ENCODE measurements at places on chromosomes 2 and 18.
A peak's percentile ranks its signal among the peaks of the same experiment; 100 is the strongest.

- no peak for DNase-seq
Measured at GRCh38 chr2:8144785-8145184, 537.1 kb upstream of the ID2 start.

DNA sequence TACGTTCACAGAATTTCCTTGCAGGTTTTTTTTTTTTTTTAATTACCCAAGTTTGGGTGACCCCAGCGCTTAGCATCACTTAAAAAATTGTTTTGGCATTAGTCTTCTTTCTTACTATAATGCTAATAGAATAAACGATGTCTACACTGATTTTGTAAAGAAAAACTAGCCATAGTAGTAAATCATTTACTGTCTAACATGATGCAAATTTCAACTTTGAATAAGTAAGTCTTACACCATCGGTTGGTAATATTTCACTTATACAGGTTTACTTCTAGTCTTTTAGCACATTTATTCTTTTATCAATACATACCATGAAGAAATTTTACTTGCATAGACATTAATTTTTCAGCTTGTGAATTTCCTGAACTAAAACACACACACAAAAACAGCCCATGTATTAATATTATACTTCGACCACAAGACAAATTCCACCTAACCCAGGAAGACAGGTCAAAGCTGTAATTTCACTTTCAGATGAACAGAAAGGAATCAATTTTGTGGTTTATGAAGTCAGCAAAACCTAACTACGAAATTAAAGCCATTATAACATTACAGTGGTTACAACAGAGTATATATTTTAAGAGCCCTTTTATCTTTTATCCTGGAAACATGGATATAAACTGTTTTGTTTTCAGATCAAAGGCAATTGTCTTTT is 1.9 kb downstream of the YES1 start:
- DNase-seq: no peak

DNA sequence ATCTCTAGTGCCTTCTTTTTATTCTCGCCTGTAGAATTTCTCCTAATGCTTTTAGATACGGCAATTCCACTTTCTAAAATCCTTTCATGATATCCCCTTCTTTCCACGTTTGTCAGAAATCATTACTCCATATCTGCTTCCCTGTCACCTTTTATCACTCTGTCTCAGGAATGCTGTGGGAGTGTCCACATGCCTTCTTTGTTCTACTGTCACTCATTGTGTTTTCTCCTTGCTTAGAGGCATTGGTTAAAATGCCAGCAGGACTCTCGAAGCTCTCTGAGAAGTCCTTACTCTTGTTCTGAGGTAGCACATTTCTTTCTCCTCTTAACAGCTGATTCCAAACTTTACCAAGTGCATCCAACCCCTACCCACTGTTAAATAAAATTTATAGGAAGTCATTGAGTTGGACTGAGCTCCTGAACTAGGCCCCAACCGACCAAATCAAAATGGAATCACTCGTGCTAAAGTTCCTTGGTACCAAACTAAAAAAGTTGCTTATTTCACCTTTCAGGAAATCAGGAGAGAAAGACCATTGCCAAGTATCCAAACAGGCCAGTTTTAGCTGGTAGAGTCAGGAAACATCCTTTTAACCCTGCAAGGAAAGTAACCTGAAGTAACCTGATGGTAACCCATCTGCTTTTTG is 10.6 kb upstream of the GALNT5 start:
- DNase-seq: peak; percentile 94

DNA sequence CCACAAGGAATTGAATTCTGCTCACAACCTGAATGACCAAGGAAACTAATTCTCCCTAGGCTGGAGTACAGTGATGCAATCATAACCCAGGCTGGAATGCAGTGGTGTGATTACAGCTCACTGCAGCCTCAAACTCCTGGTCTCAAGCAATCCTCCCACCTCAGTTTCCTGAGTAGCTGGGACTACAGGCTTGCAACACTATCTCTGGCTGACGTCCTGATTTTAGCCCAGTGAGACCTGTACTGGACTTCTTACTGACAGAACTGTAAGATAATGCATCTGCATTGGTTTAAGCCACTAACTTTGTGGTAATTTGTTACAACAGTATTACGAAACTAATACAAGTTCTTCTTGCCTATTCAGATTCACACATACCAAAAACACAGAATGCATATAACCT is 9.5 kb upstream of the KDSR start:
- DNase-seq: no peak

DNA sequence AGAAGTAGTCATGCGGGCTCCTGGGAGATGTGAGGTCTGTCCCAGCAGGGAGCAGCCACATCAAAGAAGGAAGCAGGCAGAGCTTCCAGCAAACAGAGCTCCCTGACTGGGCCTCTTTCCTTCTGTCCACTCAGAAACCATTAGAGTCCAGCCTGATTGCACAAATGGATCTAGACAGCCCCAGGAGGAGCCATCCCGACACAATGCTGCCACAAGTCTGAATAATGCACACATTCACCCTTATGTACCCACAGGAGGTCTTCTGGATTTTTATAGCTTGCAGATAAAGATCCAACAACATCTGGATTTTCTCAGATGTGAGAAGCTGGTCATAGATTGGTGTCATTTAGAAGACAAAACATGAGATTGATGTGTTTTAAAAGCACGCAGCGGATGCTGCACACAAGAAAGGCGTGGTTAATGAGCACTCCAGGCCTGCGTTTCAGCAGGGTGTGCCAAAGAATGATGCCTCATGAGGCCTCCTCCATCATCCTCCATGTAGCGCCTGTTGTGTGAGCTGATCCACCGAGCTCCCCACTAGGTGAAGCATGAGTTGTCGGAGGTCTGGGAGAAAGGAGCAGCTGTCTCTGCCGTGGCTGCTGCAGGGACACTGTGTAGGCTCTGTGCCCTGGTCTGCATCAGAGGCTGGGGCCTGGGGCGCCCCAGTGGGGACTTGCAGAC is 60.6 kb downstream of the MTCL1 start:
- DNase-seq: no peak

GRCh38 chr2:122027510-122028217 is 272.2 kb downstream of the TSN start:
- no peak for DNase-seq

GRCh38 chr18:65568866-65569265 is 181.9 kb upstream of the CDH7 start:
- DNase-seq: no peak

GRCh38 chr2:32711219-32711618 is 83.4 kb downstream of the TTC27 start:
- DNase-seq: no peak

GRCh38 chr18:76414936-76415621 is 80.0 kb downstream of the ZNF516 start:
- DNase-seq: no peak

DNA sequence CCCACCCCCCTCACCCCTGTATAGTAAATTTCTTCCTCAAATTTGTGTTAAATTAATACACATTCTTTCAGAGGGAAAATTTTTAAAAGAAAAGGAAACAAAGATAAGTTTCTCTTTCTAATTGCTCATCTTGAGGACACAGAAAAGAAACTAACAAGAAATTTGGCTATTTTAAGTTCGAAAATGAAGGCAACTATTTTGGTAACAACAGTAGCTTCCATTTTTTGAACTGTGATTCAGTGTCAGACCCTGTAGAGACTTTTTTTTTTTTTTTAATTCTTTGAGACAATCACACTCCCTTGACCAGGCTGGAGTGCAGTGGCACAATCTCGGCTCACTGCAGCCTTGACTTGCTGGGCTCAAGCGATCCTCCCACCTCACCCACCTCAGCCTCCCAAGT is 194.9 kb downstream of the SS18 start:
- DNase-seq: no peak

- DNase-seq: no peak
Measured at GRCh38 chr2:219327719-219328118, 4.8 kb downstream of the RESP18 start.

GRCh38 chr2:74763962-74764428 is 69.9 kb upstream of the HK2 start:
- DNase-seq: no peak

DNA sequence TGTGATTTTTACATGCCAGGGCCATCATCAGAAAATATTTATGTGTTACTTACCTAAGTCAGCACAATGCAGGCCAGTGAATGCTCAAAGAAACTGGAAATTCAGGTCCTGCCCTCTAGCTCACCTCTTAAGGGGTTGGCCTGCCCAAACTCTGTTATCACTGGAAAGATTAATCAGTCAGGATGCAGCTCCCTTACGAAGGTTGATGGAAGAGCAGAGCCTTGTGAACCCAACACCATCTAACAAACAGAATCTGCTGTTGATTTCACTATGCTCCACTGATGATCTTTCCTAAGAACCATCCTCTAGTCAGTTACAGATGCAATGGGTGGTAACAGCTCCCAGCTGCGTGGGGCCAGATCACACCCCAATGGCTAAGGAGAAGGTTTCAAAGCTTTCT is 38.2 kb downstream of the SOX11 start:
- no peak for DNase-seq

DNA sequence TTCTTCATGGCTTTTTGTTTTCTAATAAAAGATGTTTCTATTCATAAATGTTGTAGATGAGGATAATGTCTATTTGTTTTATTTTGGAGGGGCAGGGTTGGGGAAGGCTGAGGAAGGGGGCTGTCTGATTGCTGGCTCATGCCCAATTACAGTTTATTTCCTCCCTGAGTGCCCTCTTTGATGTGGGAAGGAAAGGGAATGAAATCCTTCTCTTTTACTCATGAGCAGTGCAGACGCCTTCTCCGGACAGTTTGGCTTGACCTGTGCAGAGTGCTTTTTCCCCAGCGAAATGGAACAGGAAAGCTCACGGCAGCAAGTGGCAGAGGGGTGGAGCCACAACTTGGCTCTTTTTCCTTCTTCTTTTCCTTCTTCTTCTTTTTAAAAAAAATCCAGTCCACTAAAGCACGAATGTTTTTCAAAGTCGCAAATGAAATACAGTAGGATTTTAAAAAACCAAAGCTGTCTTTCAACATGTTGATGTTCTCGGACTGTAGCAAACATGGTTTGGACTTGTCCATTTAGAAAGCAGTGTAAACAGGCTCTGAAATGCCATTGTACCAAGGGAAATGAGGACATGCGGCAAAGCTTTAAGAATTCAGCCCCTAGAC is 34.5 kb downstream of the RAB31 start:
- DNase-seq: no peak

DNA sequence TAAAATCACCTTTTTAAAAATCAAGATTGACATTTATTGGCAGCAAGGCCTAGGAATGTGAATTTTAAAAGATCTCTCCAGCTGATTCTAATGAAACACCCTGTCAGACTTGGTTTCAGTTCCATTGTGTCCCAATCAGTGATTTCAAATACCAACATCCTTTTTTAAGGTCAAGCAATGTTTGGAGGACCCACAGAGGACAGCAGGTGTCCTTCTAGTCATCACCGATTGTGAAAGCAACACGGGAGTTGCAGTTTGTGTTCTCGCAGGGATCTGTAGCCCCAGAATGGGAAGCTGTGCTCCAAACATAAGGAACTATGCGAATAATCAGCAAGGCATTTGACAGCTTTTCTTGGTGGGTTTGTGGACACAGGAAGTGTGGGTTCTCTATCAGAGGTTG is 4.5 kb upstream of the KIDINS220 start:
- no peak for DNase-seq

DNA sequence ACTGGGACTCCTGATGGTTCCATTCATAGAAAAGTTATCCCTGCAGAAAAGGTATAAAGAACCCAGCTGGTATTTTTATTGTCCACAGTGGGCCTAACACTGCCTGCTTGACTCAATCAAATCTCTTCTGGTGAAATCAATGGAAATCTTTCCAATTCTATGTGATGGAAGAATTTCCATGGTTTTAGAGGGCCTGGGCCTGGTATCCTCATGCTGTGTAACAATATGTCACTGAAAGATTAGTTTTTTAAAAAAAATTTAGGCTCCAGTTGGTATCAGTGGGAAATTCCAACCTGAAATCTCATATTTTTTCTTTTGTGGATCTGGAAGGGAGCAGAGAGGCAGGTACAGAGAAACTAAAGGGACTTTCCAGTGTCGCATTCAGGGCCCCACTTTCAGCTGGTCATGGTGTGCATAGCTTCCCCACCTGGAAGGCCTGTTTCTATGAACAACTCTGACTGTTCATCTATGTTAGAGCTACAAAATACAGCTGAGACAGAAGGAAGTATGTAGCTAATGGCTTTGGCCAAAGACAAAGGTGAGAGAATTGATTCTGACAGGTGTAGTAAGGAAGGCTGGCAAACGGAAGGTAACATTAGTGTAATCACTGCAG is 20.9 kb downstream of the NEB start:
- no peak for DNase-seq

GRCh38 chr2:160970052-160970965 is 189.9 kb upstream of the TANK start:
- DNase-seq: peak; percentile 94

GRCh38 chr2:25572638-25573037 is 100.7 kb downstream of the DTNB start:
- no peak for DNase-seq

DNA sequence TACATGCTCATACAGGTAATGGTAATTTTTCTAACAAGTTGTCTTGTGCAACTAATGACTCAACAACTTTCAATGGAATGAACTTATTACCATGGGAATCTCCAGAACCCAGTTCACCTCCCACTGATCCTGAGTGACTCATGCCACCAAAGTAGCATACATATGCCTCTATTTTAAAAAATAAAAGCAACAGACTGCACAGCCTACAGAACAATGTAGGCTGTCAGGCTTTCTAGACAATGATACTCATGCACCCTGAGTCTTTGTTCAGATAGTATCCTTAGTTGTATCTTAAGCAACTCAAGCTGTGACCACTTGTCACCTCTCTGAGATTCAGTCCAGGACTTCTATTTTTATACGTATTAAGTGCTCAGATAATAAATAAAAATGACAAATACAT is 531.0 kb upstream of the SETBP1 start:
- DNase-seq: no peak

GRCh38 chr18:42530276-42530675 is 575.2 kb downstream of the PIK3C3 start:
- DNase-seq: no peak

GRCh38 chr2:230924470-230925341 is at the start of gene GPR55:
GPR55 (minus strand) TSS chr2:230925242; CDS start chr2:230910962, 14,280 bp downstream.
- DNase-seq: peak; percentile 50

GRCh38 chr2:174768557-174768956 is 4.3 kb upstream of the CHRNA1 start:
- no peak for DNase-seq

- no peak for DNase-seq
Measured at GRCh38 chr2:234395891-234396420, 100.9 kb downstream of the ARL4C start.

GRCh38 chr2:151562398-151562797 is 152.7 kb downstream of the RIF1 start:
- DNase-seq: no peak

- peak; percentile 62 for DNase-seq
Measured at GRCh38 chr2:6992794-6993228, 75.6 kb downstream of the RNF144A start.
